ENCODE measurements at places on chromosomes 5 and 9.

DNA sequence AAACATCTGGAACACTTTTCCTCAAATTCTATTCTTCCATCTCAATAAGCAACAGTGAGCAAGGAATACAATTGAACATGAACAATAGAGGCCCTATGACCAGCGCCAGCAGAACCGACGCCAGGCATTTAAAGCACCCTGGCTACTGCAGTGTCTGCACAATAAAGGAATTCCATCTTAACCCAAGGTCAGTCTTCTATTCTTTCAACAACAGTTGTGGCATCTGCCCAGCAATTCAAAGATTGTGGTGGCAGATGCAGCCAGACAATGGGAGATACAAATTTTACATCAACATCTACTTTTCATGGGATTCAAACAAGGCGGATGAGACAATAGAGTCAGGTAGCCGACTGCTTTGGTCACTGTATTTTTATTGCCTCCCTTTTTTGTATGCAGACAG, 65.9 kb downstream of the ELL2 start:
- DNase-seq = no peak

DNA sequence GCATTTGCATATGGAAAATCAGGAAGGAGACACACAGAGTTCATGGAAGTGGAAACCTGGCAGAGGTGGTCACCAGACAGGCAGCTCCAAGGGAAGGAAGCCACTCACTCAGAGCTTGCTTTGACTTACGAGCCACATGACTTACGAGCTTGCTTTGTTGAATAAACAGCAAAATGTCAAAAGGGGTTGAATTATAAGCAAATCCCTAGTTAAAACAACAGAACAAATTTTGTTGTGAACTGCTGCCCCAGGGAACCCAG, 164.3 kb downstream of the SYK start:
- DNase-seq = no peak

GRCh38 chr5:132673488-132673887, 301 bp upstream of the IL4 start:
- no peak for DNase-seq

GRCh38 chr5:78747055-78747454, 98.5 kb upstream of the LHFPL2 start:
- DNase-seq = no peak

GRCh38 chr5:157107508-157107907, 1.3 kb downstream of the HAVCR2 start:
- DNase-seq = no peak

DNA sequence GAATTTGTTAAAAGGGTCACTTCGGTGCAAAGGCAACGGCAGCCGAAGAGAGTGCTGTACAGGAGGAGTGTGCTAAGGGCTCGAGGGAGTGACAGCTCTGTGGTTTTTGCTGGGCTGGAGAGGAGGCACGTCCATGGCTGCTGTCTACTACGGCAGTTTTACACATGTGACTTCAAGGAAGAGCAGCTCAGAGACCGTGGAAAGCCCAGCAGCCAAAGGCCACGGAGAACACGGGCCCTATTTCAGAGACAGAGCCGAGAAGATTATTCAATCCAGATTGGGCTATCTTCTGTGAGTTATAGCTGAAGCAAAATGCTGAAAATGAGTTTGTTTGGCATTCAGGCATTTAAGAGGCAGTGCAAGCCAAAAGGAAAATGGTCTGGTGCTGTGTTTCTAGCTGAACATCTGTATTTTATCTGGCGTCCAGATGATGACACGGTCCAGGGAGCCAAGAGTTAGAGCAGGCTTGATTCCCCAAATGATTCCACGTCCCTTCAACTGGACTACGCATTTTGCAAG, 96.4 kb downstream of the RFK start:
- no peak for DNase-seq

DNA sequence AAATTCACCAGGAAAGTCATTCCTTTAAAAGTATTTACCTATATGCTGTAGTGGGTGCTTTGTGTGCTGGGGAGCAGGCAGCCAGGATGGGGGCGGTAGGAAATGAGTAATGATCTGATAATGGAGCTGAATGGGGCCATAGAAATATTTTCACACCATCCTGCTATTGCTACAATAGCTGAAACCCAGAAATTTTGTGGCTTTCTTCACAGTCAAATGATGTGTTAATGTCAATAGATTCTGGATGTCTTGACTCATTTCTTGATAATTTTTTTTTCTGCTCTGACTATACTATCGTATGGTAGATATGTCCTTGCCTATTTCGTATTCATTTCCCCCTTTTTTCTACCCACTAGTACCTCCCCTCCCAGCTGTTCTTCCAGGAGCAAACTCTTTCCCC, 59.5 kb downstream of the RORB start:
- DNase-seq = no peak

Measured in Karpas-422 (cell line).